ENCODE measurements at places on chromosomes 5 and 9.

DNA sequence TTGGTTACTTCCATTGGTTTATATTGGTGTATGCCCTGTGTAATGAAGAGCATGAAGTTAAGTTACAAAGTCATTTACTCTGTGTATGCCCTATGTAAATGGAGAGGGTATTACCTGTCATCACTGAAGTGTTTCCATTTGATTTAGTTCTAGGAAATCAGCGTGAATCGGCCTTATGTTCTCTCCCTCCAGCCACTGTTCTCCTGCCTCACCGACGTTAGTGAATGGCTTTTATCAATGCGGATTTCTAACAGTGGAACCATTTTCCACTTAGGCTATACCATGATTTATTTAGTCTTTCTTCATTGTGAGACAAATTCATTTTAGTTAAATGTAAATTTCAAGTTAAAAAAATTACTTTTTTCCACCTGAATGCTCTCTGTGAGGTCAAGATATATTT lies 327.0 kb upstream of the ADCY2 start:
- DNase-seq, result no peak

DNA sequence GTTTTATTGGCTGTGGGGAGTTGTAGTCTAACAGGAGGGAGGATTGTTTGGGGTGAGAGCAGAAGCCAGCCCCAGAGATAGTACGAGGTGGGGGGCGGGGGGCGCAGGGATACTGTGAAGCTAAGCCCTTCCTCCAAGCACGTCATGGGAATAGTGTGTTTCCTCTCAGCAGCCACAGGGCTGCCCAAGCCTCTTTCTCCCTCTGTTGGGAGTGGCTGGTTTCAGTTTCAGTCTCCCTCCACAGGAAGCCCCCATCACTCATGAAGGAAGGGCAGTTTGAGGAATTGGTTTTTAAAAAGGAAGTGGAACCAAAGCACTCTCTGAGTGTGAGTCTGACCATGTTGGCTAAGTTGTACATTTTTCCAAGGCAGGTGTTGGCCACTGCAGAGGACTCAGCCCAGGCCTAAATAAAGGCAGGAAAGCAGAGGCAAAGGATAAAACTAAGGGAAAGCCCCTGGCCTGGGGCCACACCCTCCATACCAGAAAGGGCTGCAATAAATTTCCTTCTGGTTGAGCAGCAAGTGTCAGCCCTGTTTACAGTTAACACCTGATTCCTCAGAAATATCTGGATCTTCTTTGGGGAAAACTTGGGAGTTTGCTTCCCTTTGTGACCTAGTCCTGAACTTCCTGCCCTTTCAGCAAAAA lies 3.2 kb downstream of the RAB24 start:
- no peak for DNase-seq

- no peak for DNase-seq
Measured at GRCh38 chr9:113943112-113944009, 67.3 kb downstream of the ZNF618 start.

DNA sequence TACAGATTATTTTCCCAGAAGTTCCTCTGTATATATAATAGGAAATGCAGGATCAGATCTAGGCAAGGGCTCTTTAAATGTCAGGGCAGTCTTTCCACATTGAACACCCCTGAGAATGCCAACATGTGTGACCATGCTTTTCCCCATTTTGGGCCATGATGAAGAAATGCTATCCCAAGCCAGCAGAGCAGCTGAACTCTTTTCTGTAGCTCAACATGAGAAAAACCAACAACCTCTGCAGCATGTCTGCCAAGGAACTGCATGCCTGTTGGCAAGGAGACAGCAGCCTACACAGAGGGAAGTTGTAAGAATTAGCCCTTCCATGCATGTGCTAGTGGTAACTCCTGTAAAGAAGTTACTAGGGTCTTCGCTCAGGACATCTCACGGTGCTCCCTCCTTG lies 9.5 kb upstream of the IFNK start:
- no peak for DNase-seq

GRCh38 chr9:30507166-30507565 lies 1877.3 kb upstream of the ACO1 start:
- no peak for DNase-seq

DNA sequence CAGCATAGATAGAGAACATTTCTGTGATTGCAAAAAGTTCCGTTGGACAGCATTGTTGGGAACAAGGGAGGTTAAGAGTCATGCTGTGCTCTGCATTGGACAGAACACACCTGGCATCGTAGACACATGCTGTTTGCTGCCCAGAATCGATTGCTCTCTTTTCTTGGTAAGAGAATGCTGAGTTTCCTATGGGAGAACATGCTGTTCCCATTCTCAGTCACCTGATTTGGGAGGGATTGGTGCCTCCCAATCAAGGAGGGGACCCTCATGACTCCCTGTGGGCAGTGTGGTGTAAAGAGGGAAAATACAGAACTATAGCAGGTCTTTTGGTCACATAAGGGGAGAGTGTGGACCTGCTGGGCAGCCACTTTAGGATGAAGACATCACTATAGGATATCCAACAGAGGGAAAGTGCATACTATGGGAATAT lies 555.4 kb upstream of the CLINT1 start:
- no peak for DNase-seq

GRCh38 chr5:96660971-96661854 lies 963 bp upstream of the CAST start:
- no peak for DNase-seq

DNA sequence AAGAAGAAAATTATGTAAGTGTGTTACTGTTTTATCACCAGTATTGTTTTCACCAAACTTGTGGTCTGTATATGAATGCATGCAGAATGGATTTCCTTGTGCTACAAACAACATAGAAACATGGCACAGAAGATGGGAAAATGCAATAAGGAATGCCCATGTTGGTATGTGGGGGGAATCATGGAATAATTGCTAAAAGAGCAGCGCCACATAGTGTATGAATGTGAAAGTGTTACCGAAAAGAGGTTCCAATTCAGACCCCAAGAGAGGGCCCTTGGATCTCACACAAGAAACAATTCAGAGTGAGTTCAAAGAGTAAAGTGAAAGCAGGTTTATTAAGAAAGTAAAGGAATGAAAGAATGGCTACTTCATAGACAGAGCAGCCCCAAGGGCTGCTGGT lies 26.4 kb upstream of the TYRP1 start:
- no peak for DNase-seq

DNA sequence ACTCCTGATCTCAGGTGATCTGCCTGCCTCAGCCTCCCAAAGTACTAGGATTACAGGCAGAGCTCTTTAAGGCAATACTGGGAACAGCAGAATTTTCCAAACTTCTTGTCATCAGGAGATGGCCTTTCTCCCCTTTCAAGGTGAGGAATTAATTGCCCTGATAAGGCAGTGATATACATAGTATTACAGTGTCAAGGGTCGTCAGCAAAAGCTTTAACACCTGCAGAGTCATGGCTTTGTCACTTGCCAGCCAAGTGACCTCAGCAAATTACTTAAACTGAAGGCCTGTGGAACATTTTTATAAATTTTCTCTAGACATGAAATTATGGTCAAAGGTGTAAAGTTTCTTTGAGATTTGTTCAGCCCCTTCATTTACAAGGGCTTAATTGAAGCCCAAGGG lies 59.5 kb downstream of the FBXO38 start:
- no peak for DNase-seq

GRCh38 chr9:108441726-108442125 lies 414.1 kb downstream of the ACTL7B start:
- no peak for DNase-seq

DNA sequence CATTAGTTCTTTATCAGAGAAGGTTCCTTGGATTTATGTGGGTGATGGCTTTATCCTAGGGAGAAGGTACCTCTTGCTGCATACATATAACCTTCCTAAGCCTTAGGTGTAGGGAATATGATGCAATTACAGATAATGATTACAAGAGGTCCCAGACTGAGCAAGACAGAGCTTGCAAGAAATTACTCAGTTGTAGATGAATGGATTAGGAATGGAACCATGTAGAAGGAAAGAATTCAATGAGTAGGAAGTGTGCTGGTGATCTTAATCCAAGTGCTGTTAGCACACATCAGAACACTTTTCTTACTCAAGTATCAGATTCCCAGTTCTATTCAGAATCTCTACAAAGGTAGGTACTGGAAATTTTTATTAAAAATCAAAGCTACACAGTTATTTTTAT lies 2.5 kb downstream of the OR13F1 start:
- no peak for DNase-seq

DNA sequence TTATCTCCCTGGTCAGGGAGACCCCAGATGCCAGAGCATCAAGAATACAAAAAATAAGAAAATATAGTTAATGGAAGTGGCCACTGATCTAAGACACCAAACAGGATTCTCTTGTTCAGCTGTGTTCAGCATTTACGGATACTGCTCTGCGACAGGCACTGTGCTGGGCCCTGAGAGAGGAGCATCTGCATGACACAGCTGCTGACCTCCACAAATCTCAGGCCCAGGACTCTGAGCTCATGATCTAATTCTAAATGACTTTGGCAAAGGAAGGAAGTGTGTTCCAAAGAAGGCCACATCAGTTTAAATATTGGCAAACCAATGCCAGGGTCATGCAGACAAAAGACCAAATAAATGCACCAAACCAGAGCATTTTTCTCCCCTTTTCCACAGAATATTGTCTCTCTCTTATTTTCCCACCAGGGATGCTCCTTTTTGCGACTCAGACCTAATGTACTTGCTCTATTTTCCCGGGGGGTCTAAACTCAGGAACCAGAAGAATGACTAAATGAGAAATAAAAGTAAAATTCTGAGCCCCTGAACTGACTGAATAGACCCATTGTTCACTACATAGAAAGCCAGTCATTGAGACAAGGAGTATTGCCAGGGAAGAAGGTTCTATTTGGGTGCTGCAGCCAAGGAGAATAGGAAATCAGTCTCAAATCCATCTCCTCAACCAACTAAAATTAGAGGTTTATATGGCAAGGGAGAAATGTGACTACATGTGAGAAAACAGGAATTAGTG lies 1.4 kb upstream of the AGGF1 start:
- no peak for DNase-seq

DNA sequence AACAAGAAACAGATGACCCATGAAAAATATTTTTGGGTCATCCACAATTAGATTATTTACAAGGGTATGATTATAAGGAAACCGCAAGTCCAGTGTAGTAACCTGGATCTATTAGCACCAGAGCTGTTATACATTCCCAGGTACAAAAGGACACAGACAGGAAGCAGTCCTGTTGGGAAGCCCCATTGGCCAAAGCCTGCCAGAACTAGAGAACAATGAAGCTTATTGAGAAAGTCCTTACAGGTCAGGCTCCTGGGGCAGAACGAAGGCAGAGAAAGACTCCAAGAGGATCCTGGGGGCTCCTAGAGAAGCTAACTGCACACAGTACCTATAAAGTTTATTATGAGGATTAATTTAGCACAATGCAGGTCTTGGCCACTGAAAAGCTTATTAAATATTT lies 169.9 kb downstream of the PARP8 start:
- DNase-seq, result no peak

DNA sequence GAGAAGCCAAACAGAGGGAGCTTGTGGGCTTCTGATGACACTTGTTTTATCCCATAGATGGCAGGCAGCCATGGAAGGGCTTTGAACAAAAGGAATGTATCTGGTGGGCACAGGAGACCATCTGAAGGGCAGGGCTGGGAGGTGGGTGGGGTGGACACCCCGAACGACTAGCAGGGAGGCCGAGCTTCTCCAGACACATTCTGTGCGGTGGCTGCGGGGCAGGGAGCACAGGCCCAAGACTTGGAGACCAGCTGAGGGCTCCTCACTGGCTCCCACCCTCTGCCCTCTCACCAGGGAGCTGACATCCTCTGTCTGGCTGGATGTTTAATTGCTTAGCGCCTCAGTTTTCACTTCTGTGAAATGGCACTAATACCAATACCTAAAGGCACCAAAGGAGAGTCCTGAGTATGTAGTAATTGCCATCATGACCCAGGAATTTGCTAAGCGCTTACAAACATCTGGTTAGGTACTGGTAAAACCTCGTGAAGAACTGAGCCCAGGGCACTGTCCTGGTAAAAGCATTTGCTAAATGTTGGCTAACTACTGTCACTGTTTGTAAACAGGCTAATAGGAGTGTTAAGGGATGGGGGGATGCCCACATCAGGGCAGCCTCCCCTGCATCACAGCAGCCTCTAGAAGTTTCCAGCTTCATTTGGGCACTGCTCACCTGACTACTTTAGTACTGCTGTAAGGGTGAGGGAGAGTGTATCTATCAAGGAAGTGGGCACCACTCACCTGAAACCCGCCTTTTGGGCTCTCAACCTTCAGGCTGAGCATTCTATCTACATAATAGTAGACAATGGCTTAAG lies 2.1 kb upstream of the PHF2 start:
- no peak for DNase-seq

DNA sequence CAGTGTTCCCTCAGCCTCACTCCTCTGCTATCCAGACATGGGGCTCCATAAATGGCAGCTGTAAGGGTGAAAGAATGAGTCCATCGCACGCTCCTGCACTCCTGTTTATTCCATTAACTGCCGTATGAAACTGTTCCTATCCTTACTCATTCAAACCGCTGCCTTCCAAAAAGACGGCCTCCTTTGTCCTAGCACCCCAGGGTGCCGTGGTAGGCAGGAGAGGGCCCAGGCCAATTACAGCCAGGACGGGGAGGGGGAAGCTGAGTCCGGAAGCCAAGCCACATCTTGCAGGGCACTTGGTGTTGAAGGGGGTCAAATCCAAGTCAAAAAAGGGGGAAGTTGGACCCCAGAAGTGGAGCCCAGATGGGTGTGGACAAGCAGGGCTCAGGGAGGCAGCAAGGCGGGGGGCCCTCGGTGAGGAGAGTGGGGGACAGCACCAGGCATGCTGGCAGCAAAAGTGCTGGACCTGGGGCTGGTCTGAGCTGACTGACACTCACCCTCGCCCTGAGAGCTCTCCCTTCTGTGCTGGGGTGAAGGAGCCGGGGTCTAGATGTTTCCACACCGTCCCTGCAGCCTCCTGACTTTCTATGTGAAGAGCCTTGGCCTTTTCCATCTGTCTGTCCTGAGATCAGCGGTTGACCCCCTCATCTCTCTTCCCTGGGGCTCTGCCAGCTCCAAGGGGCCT lies 63.3 kb downstream of the COL23A1 start:
- DNase-seq, result no peak

DNA sequence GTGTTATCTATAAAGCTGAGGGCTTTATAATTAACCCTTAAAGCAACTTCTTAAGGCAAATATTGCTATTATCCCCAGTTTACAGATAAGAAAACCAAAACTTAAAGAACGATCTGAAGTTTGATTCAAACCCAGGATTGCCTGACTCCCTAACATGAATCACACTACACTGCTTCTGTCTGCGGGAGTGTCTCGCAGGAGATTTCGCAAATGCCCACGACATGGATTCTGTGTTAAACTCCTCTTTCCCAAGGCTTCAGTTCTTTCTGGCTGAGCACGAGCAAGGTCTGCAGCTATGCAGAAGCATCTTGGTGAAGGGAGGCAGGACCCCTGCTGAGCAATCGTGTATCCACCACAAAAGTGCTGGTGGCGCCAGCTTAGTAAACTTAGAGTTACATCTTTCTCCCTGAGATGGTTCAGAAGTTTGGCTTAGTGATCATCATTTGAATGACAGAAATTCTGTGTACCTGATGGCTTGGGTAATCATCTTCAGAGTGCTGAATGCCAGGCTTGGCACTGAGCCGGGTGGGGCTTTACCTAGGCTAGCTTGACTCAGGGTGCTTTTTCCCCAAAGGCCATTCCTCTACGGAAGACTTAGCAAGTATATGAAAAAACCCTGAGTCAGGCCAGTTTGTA lies 81.4 kb upstream of the PIK3R1 start:
- no peak for DNase-seq

GRCh38 chr9:91714020-91714806 lies 235.8 kb downstream of the ROR2 start:
- no peak for DNase-seq

GRCh38 chr5:150562832-150563231 lies 54.9 kb downstream of the NDST1 start:
- no peak for DNase-seq

Data from stimulated activated CD8-positive, alpha-beta memory T cell treated with anti-CD3 and anti-CD28 coated beads, Interleukin-7, amount 100 ng/mL, for 24 hours (primary cell).